ENCODE measurements at places on chromosomes 3 and 15.
A peak's percentile ranks its signal among the peaks of the same experiment; 100 is the strongest.

DNA sequence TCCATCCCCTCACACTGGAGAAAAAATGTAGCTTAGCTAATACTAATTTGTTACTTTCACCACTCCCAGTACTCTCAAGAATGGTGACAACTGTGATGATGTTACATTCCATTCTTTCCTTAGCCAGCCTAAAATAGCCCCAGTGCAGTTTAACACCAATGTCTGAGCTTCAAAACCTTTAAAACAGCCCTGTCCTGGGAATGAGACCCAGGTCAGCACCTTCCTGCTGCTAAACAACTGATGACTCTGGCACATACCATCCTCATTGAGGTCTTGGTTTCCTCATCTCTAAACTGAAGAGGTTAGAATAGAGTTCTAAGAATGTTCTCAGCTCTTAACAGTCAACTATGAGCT lies 3.8 kb downstream of the SCAMP2 start:
- no peak for DNase-seq

DNA sequence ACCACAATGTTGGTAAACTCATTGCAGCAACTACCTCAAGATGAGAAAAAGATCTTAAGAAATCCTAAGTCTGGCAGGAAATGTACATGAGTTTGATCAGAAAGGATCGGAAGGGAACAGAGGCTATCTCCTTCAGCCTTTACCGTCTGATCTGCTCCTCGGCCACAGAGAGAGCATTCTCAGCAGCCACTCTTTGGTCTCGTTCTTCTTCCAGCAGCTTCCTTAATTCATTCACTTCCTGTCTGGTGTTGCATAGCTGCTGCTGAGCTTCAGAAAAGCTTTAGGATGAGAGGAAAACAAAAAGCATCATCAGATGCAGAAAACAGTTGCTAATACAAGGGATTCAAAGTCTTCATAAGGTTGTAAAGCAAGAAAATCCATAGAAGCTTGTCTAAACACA lies 6.6 kb upstream of the HCLS1 start:
- no peak for DNase-seq

- peak; percentile 54 for DNase-seq
Measured at GRCh38 chr3:183381179-183381578, 47.2 kb downstream of the MCF2L2 start.

- DNase-seq, result no peak
Measured at GRCh38 chr3:141737093-141737492, 1.0 kb upstream of the RNF7 start.

- DNase-seq, result no peak
Measured at GRCh38 chr3:100001526-100002270, 112.6 kb downstream of the FILIP1L start.

DNA sequence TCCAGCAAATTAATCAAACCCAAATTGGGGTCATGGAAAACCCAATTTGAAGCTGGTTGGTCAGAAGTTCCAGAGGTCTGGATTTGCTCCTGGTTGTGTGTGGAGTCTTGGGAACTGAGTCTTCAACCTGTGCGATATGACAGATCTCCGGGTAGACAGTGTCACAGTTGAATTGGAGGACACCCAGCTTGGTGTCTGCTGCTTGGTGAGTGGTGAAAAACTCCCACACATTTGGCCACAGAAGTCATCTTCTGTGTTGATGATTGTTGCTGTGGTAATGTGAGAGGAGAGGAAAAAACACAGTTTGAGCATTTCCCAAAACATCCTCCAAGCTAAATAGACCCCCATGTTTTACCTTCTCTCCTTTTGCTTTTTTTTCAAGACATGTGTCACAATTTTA lies 218.1 kb downstream of the TP63 start:
- no peak for DNase-seq

GRCh38 chr15:74890665-74890960 lies 771 bp downstream of the MPI start:
- no peak for DNase-seq

GRCh38 chr3:147185781-147186180 lies 220.6 kb downstream of the ZIC4 start:
- no peak for DNase-seq

- peak; percentile 5 for DNase-seq
Measured at GRCh38 chr3:94303897-94304296, 241.0 kb downstream of the NSUN3 start.

GRCh38 chr3:158659454-158660237 lies 12.8 kb downstream of the LXN start:
- peak; percentile 74 for DNase-seq

GRCh38 chr15:56794553-56795329 lies 61.4 kb upstream of the ZNF280D start:
- DNase-seq, result peak; percentile 60

DNA sequence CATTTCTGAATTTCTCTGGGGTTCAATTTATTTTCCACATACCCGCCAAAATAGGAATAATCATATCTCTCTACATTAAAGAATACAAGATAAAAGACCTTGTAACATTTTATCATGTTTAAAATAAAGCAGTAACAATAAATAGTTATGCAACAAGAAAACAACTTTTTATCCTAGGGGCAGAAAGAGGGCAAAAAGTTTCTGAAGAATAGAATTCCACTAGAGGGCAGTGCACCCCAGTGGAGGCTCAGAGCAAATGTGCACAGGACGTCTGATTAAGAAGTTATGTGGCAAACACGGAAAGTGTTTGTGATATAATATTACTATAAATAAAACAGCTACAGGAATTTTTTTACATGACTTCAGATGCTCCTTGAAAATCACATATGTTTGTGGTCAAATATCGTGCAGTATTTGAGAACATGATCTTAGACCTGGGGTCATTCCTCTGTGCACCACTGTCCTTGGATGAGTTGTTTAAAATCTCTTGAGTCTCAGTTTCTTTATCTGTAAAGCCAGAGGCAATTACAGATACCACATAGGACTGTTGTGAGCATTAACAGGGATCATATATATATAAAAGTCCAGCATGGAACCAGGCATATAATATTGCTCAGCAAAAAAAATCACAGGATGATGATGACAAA lies 13.2 kb upstream of the PIK3R4 start:
- peak; percentile 41 for DNase-seq

DNA sequence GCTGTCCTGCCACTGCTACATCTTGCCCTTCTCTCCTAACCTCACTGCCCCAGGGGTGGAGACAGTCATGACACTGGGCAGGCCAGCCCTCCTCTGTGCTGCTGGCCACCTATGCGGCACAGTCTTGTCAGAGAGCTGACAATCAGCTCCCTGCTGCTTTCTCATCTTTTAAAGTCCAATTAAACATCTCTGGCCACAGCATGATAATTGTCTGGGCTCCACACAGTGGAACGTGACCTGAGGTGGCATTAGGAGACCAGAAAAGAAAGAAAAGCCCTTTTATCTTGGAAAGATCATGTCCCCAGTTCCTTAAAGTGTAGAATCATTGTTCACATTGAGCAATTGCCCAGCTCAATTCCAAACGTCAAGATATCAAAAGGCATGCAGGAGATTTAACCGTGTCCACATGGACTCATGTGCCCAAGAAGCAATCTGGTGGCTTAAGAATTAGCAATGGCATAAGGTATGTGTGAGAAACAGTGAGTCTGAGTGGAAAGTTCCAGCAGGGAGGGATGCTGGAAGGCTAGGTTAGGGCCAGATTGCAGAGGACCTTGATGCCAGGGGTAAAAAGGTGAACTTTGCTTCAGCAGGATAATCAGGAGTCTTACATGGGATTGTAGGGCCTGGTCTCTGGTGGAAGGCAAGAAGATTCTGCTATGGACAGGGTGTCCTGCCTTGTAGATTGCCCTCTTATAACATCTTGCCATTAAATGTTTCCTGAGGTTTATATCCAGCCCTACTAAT lies 15.3 kb upstream of the CACNA1D start:
- no peak for DNase-seq
